ENCODE measurements at places on chromosomes 12 and 14. TPM values are rescaled to one million over a fixed set of nuclear protein-coding genes. Genes with fewer than 3 reads are reported as not detected.

TCL1B gene
- total RNA-seq: not detected

WASHC4 gene
- total RNA-seq: 45.0 TPM

IGF1 gene
- not detected for total RNA-seq

LRP1-AS gene
- total RNA-seq: not detected

NRL gene
- total RNA-seq: 1.2 TPM

BEST3 gene
- total RNA-seq: not detected

KRT86 gene
- not detected for total RNA-seq

HOXC11 gene
- total RNA-seq: not detected

TMEM229B gene
- 0.15 TPM for total RNA-seq

KRT71 gene
- not detected for total RNA-seq

CCDC184 gene
- total RNA-seq: 0.35 TPM

KIF5A gene
- total RNA-seq: 0.15 TPM

NRXN3 gene
- total RNA-seq: 5.1 TPM

SLC38A2 gene
- total RNA-seq: 526 TPM

DPPA3 gene
- total RNA-seq: not detected

MAP1LC3B2 gene
- total RNA-seq: 0.15 TPM

KRT82 gene
- total RNA-seq: not detected

TAS2R10 gene
- total RNA-seq: 0.53 TPM

SPRYD3 gene
- total RNA-seq: 21.0 TPM

RGS6 gene
- not detected for total RNA-seq

APOF gene
- not detected for total RNA-seq

TSPAN9 gene
- 76.8 TPM for total RNA-seq

SLC25A21 gene
- total RNA-seq: not detected

HOXC9 gene
- total RNA-seq: not detected

OR6C2 gene
- not detected for total RNA-seq

AKAP3 gene
- total RNA-seq: 0.38 TPM

RNASE3 gene
- total RNA-seq: not detected

ADAMTS20 gene
- not detected for total RNA-seq

DGKA gene
- 52.2 TPM for total RNA-seq

MDGA2 gene
- total RNA-seq: 0.12 TPM
